ENCODE measurements at places on chromosomes 16 and 17. TPM values are rescaled to one million over a fixed set of nuclear protein-coding genes. Genes with fewer than 3 reads are reported as not detected.

The ADAP2 gene
- 1.3 TPM for total RNA-seq

The ALDH3A1 gene
- 0.43 TPM for total RNA-seq

The MYH3 gene
- total RNA-seq: 0.16 TPM

The HAP1 gene
- 0.26 TPM for total RNA-seq

The ITGAD gene
- not detected for total RNA-seq

The TBC1D3B gene
- 3.2 TPM for total RNA-seq

The PLLP gene
- total RNA-seq: 0.16 TPM

The C1QL1 gene
- total RNA-seq: 0.32 TPM

The ACSM3 gene
- total RNA-seq: 0.69 TPM

The CFAP52 gene
- total RNA-seq: 0.63 TPM

The TPSD1 gene
- total RNA-seq: not detected

The AP1G1 gene
- total RNA-seq: 42.6 TPM

The TMC8 gene
- not detected for total RNA-seq

The FBXW10B gene
- 0.09 TPM for total RNA-seq

The SEZ6L2 gene
- total RNA-seq: 7.5 TPM

The PLA2G10 gene
- not detected for total RNA-seq

The PNMT gene
- total RNA-seq: not detected
